CD8-positive, alpha-beta memory T cell (primary cell): ENCODE measurements at places on chromosomes 3 and 15. TPM values are rescaled to one million over a fixed set of nuclear protein-coding genes. Genes with fewer than 3 reads are reported as not detected.

The NOX5 gene
- not detected for polyA plus RNA-seq

The SPPL2A gene
- 68.6 TPM for polyA plus RNA-seq

The LRTM1 gene
- not detected for polyA plus RNA-seq

The ASB14 gene
- 0.24 TPM for polyA plus RNA-seq

The ZNF619 gene
- polyA plus RNA-seq = 3.5 TPM

The PPP1R14D gene
- not detected for polyA plus RNA-seq

The FBXO40 gene
- not detected for polyA plus RNA-seq

The NEK10 gene
- polyA plus RNA-seq = 0.07 TPM

The ALG3 gene
- polyA plus RNA-seq = 73.2 TPM

The CCDC39 gene
- polyA plus RNA-seq = not detected

The MAGEF1 gene
- polyA plus RNA-seq = 14.5 TPM

GRCh38 chr15:86616771-86617170 lies 537.1 kb downstream of the AGBL1 start:
- no peak for DNase-seq

GRCh38 chr3:46236294-46237054 lies 5.8 kb upstream of the CCR3 start:
- DNase-seq = no peak

- DNase-seq = no peak
These were observed 1.2 kb downstream of the CHMP2B start for GRCh38 chr3:87228316-87228715.

DNA sequence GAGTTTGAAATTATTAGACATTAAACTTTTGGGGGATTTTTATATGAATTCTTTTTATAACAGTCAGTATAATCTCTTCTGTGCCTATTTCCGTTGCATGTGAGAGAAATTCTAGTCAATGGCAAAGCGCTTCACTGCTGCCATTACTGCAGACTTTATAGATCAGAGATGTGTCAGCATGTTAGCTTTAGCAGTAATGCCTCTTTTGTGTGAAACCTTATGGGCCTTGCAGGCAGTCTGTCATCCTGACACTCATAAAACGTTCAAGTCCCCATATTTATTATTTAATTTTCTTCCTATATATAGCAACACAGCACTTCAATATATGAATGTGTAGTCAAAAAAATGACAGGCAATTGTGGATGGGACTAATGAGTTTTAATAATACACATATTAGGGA lies 191.0 kb downstream of the NLGN1 start:
- DNase-seq = no peak

GRCh38 chr3:44355362-44356033 lies 16.9 kb downstream of the TCAIM start:
- no peak for DNase-seq

DNA sequence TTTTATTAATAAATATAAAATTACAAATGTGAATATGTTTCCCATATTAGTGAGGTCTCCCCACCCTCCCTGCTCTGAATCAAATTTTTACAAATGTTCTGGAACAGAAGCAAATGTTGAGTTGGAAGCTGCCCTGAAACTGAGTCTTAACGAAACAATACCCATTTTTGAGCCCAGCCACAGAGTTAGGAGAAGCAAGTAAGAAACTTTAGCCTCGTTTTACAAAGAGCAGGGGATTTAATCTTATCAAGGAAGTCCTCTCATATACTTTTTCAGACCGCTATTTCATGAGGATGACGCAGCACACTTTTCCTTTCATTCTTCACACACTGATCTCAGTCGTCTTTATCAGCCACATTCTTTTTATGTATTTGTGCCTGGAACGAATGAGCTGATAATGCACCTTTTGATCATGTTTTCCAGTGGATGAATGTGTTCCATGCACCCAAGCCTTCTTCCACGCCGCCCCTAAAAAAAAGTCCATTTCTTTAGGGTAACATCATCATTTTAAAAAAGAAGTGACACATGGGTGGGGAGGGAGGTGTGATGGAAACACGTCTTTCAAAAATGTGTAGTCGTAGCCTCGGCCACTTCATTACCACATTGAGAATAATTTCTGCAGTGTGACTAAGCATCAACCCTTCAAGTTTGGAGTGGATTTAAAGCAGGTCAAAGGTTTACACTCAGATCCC lies 48.1 kb downstream of the SETMAR start:
- peak; percentile 35 for DNase-seq

DNA sequence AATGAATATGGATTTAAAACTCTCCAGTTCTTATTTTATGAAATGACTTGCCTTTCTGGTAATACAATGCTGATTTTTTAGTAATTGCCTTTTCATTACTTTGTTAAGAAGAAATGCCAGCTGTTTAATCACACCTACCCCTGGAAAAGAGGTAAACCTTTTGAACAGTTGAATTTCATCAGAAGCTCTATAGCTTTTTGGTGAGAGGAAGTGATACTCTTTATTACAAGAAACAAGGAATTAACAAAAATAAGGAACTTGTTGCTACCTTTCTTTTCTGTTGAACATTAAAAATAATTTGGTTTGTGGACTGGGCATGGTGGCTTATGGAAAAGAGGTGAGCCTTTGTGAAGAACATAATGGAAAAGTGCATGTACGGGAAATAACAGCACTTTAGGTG lies 19.7 kb downstream of the BLOC1S6 start:
- DNase-seq = no peak

DNA sequence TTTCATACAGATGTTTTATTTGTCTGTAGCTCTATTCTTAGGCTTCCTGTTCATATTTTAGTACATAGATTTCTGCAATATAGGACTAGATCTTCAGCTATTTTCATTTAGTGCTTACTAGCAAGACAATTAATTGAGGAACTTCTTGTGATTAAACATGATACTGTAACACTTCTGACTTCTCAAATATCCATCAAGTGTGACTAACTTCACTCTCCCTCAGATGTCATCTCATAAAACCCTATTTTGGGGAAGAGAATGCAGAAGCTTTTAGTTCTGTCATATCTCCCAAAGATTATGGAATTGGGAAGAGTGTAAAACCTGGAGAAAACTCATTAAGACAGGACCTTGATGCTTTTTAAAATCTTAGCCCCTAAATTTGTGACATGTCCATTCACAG lies 28.6 kb upstream of the GOLIM4 start:
- no peak for DNase-seq

DNA sequence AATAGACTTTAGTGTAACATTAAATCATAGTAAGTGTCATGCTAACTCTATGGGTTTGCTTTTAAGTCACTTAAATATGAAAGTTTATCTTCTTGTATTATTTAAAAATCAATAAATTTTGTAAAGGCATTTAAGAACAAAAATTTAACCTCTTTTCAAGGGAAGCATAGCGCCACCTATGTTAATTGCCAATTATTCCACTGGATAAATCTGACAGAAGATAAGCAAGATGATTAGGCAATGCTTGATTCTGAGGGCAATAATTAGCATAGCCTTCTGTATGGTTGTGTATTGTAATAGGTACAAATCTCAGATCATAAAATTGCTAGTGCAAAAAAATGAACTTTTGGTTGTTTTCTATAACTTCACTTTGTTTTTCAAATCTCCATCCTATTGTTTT lies 560.1 kb downstream of the GRM7 start:
- DNase-seq = no peak

- DNase-seq = no peak
These were observed 179.3 kb upstream of the UBE2E1 start for GRCh38 chr3:23626442-23626841.

DNA sequence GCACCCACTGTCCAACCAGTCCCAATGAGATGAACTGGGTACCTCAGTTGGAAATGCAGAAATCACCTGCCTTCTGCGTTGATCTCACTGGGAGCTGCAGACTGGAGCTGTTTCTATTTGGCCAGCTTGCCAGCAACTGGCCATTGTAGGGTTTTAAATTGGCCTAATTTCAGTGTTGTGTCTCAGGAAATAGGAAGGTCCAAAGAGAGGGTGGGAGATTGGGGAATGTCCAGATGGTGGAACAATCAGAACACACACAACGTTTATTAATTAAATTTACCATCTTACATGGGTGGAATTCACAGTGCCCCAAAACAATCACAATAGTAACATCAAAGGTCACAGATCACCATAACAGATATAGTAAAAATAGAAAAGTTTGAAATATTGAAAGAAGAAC lies 189.5 kb downstream of the ZNF385D start:
- DNase-seq = no peak

DNA sequence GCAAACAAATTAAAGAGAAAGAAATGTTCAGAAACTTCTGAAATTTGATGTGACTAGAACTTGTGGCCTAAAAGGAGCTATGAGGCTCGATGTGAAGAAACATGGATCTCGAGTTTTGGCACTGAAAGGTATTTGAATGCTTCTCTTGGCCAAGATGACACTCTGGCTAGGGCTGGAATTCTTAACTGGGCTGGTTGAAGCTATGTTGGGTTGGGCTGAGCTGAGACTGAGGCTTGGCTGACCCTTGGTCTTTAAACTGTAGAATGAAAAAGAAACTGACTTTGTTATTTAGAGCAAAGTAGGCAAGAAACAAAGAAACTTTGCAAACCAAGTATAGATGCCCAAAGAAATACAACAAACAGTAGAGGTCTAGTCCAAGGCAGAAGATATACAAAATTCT lies 28.1 kb upstream of the CLDN16 start:
- DNase-seq = no peak

GRCh38 chr3:146128939-146129338 lies 32.0 kb downstream of the PLOD2 start:
- no peak for DNase-seq

DNA sequence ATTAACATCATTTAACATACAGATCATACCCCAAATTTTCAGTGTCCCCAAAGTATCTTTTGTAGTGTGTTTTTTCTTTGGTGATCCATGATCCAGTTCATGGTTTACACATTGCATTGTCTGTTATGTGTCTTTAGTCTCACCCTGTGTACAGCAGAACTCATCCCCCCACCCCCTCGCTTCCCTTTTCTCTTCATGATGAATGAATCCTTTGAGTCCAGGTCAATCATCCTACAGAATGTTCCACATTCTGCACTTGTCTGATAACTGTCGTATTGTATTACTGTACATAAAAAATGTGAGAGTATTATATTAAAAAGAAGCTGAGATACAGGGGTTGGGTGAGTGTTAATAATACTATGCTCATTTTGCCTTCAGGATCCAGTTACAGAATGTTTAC lies 14.6 kb upstream of the NIT2 start:
- DNase-seq = no peak

GRCh38 chr3:197022405-197023231 lies 7.0 kb downstream of the MELTF start:
- no peak for DNase-seq

DNA sequence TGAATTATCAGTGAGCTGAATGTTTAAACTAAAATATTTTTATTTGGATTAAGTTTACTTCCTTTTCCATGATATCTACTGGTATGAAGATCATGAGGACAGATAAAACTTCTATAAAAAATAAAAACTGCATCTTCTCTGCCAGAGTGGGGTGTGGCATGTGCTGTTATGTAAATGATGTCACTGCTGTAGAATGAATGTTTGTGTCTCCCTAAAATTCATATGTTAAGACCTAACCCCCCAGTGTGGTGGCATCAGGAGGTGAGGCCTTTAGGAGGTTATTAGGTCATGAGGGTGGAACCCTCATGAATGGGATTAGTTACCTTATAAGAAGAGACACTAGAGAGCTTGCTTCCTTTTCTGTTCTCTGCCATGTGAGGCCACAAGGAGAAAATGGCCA lies 178.7 kb upstream of the DPH6 start:
- DNase-seq = no peak

DNA sequence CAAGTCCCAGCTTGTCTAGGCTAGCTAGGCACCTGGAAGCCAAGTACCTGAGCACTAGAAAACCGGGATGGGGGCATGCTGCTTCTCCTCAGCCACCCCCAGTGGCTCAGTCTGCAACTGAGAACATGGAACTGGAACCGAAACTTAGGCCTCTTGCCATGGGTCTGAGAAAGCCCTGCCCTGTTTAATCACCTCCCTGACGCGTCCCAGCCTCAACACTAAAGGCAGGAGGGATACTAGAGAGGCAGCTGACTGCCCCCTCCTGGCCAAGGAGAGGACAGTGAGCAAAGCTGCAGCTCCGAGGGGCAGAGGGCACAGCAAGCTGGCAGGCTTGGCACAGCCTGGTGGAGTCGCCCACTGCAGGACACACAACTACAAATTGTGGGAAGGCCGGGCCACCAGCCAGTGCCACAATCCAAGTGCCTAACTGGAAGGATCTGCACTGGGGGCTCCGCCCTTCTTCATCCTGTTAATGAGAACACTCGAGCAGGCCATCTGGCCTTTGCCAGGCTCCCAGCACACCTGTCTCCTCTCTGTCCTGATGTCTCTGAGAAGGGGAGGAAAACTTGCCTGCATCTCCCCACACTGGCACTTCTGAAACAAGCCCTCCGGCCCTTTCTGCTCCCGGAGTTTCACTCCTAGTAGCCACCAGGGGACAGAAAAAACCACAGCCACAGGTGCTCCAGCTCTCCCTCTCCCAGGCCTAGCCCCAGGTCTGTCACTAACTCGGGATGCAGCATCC lies 53.7 kb downstream of the BDH1 start:
- DNase-seq = no peak

- no peak for DNase-seq
These were observed 20.2 kb downstream of the LSAMP start for GRCh38 chr3:116425126-116425525.

GRCh38 chr3:52822363-52822762 lies 8.1 kb downstream of the ITIH4 start:
- DNase-seq = no peak

GRCh38 chr3:21839592-21839991 lies 88.6 kb upstream of the ZNF385D start:
- DNase-seq = no peak

DNA sequence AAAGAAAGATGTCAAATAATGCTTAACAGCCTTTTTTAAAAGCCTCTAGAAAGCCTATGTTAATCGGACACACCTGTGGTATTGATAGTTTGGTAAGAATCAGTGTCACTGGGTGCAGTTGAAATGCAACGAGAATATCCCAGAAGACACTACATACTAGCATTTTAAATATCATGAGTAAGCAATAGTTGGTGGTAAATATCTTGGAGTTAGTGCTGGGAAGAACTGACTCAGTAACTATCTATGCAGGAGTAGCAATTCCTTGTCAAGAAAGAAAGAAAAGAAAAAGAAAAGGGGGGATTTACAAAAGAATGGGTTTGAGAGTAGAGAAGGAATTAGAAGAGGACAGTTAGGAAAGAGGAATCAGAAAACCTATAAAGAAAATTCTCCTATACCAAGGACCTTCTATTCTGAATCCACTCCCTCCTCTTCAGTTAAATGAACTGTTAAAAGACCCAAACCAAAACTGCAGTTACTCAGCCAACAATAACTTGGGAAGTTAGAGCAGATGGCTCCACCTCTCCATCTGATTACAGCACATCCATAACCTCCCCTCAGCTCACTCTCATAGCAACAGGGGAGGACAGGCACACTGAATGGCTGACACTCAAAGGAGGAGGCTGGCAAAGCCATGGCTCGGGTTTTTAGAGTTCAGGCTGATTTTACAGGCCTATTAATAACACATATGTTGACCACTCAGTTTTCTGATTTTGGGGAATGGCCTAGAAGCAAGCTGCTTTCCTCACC lies 207.6 kb upstream of the MDFIC2 start:
- DNase-seq = no peak

DNA sequence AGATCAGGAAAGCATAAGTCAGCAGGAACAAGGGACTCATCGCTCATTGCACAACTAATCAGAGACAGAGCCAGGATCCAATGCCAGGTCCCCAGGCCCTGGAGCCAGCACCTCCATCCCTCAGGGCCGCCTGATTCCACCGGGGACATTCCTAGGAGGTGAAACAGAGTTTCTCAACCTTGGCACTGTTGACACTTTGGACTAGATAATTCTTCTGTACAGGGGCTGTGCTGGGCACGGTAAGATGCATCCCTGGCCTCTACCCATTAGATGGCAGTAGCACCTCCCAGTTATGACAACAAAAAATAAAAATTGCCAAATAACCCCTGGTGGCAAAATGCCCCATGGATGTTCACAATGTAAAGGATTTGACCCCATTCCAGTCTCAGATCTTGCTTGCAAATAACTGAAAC lies 127.7 kb downstream of the MTHFS start:
- DNase-seq = no peak
